ENCODE measurements at places on chromosomes 12 and 14. TPM values are rescaled to one million over a fixed set of nuclear protein-coding genes. Genes with fewer than 3 reads are reported as not detected.

- DNase-seq, result no peak
Observed at GRCh38 chr14:75634848-75635247, 25.8 kb downstream of the ERG28 start.

DNA sequence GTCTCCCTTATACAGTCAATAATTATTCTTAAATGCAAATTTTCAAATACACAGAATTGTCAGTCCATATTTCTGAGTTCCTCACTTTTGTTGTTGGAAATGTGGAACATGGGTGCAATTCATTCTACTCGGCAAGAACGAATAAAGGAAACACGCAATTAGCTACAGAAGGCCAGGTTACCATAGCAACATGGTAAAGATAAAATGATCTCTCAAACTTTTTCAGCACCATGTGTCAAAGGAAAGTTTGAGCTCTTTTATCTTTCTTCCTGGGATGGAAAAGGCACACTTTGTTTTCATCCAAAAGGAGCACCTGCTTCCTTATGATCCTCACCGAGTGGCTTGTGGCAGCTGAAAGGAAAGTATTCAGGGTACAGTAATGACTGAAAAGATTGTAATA is 595.0 kb downstream of the RPS29 start:
- no peak for DNase-seq

DNA sequence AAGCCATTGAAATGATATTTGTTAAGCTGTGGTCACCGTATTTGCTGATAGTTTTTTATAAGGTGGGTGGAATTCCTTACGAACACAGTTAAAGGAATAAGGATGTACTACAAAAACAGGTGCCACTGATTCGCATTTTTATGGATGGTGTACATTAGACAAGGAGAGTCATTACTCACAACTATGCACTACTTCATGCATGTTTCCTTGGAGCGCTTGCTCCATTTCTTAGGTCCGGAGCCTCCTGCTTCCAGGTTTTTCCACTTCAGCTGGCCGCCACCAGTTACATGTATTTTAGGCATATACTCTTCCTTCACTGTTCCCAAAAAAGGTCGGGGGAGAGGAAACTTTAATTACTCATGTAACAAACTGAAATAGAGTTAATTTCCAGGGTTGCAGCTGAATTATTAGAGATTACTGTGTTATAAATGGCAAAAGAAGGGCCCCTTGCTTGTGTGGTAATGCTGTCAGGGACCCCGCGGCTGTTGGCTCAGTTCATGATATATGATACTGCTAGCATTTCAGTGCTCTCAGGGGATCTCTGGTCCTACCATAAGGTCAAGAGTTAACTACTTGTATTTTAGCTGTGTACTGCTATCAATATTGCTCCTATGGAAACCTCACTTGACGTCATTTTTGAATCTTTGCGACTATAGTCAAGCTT is 454.7 kb downstream of the NPAS3 start:
- peak; percentile 67 for DNase-seq

GRCh38 chr14:77143071-77143470 is 1.5 kb upstream of the ZDHHC22 start:
- peak; percentile 38 for DNase-seq

- DNase-seq, result no peak
Observed at GRCh38 chr12:114442578-114442977, 36.6 kb upstream of the TBX5 start.

DNA sequence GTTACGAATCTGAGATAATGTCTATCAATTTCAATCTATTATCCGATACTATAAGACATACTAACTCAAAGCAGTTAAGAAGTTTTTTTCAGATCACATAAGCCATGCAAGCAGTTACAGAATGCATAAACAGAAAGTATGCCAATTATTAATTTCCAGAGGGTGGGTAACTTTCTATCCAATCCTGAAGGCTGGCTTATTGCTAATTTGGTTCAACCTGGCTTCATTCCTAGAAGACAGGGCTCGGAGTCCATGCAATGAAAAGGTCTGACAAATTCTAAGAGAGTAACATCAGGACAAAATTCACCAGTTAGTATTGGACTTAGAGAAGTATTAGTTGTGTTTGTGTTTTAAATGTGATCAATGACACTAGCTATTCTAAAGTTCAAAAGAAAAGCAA is 15.0 kb downstream of the FERMT2 start:
- no peak for DNase-seq

- DNase-seq, result peak; percentile 90
Observed at GRCh38 chr14:30559638-30560091, 707 bp downstream of the G2E3 start.

DNA sequence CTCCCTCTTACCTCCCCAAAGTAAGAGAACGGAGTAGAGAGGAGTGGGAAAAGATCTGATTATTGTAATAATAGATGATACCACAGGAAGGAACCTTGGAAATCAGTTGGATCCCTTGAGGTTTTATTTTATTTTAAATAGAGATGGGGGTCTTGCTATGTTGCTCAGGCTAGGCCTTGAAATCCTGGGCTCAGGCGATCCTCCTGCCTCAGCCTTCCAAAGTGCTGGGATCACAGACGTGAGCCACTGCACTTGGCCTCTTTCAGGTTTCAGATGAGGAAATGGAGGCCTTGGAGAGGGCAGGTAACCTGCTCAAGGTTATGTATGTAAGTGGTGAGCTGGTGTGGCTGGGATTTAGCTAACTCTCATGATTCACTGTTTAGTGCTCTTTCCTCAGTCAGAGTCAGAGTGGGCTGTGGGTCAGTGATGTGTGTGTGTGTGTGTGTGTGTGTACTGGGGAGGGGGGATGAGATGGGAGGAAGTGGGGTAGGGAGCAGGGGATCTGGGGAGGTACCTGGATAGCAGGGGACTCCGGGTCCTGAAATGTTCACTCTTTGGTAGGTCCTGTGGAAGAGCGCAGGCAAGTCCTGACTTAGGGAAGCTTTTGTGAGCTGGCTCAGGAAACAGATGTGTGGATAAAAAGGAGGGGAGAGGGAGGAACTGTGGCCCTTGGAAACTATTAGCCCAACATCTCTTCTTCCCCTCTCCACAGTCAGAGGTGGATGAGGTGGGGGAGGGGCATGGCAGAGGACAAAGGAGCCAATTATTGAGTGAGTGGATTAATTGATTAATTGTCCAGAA is 4.7 kb upstream of the CISTR start:
- no peak for DNase-seq

- DNase-seq, result no peak
Observed at GRCh38 chr12:101407049-101407435, 530 bp downstream of the ARL1 start.

- DNase-seq, result no peak
Observed at GRCh38 chr14:68956724-68957123, 22.4 kb downstream of the ACTN1 start.

DNA sequence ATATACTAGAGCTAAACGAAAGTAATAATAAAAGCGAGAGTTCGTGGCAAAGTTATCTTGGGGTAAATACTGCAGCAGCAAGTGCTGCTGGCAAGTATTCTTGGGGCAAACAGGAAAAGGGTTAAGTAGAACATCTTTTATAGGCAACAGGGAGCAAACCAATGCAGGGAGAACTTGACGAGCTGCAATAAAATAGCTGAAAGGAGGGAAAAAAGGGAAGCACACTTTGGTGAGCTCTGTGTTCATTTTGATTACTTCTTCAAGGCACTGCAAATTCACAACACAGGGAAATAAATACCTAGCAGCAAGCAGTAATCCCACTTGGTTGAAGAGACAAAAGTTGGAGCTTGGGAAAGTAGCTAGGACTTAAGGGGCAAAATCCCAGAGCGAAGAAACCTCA is 42.3 kb upstream of the TTC7B start:
- DNase-seq, result no peak

DNA sequence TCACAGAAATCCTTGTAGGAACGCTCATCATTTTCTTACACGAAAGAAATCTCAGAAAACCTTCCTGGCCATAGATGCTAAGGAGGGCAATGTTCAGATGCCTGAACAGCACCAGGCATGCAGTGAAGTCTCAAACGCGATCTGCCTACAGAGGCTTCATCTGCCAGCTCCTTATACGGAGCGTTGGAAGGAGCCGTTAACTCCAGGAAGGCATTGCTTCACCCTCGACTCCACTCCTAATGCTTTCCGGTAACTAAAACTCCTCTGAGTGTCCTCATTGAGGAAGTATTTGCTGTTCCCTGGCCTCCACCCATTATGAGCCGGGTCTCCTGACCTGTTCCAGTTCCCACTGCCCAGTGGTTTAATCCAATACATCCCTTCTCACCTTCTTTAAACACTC is 502.7 kb downstream of the BCL11B start:
- no peak for DNase-seq

DNA sequence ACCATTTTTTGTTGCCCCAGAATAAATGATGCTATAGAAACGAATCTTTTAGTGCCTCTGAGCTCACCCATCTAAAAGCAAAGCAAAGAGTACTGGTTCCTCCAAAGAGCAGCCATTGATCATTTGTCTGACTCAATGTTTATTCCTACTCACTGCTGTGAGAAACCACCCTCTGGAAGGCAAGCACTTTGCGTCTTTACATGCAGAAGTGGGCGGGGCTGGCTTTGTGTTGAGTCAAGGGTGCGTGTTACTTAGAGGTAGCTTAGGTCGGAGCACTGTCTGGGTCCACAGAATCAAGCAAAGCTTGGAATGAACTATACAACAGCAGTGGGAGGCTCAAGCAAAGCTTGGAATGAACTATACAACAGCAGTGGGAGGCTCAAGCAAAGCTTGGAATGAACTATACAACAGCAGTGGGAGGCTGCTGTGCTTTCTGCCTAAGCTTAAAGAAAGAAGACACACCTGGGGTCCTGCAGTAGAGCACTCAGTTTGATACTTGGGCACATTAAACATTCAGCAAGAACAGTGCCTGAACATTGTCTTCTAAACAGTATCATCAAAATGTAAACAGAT is 77.2 kb upstream of the PRICKLE1 start:
- DNase-seq, result no peak

GRCh38 chr14:32254952-32255679 is 52.0 kb upstream of the RNU6-8 start:
- DNase-seq, result peak; percentile 87

- DNase-seq, result no peak
Observed at GRCh38 chr14:103290961-103291360, 43.1 kb upstream of the EIF5 start.

DNA sequence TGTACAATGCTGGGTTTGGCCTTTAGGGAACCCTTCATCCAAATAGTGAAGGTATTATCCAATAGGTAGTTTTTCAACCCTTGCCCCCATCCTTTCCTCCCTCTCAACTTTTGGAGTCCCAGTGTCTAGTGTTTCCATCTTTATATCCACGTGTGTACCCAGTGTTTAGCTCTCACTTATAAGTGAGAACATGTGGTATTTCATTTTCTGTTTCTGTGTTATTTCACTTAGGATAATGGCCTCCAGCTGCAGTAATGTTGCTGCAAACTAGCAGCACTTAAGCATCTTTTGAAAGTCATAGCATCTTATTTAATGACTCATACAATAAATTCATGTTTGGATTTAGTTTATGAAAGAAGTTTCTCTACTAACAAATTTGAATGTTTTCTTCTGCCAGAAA is 442.5 kb downstream of the NELL2 start:
- no peak for DNase-seq

DNA sequence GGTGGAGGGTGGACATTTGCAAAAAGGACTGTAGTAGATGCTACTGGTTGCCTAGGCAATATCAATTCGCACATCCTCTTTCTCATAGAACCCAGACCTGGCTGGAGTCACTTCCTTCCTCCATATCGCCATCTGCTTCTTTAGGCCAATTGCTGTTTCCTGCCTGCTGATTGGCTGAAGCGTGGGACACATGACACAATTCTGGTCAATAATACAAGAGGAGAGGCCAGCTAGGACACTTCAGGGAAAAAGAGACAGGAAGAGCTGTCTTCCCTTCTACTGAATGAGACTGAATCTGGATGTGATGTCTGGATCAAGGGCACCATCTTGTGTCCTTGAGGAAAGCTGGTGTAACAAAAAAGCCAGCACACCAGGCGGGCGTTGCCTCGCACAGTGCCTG is 53.8 kb downstream of the TRPV4 start:
- peak; percentile 30 for DNase-seq

- no peak for DNase-seq
Observed at GRCh38 chr14:20846560-20846959, 43.9 kb upstream of the RNASE1 start.

DNA sequence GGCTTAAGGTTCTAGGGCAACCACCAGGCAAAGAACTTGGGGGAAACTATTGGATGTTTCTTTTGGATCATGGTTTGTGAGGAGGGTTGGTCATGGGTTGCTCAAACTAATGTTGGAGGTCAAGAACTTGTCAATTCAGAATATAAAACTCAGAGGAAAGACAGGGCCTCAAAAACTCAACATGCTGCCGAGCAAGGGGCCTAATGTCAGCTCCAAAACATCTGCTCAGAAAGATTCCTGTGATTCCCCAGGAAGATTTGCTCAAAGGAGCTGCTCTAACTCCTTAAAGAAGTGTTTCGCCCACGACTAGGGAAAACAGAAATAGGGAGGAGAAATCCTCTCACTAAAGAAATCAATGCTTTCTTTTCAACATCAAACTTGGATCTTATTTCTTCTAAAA is 3.7 kb upstream of the IGF1 start:
- no peak for DNase-seq

DNA sequence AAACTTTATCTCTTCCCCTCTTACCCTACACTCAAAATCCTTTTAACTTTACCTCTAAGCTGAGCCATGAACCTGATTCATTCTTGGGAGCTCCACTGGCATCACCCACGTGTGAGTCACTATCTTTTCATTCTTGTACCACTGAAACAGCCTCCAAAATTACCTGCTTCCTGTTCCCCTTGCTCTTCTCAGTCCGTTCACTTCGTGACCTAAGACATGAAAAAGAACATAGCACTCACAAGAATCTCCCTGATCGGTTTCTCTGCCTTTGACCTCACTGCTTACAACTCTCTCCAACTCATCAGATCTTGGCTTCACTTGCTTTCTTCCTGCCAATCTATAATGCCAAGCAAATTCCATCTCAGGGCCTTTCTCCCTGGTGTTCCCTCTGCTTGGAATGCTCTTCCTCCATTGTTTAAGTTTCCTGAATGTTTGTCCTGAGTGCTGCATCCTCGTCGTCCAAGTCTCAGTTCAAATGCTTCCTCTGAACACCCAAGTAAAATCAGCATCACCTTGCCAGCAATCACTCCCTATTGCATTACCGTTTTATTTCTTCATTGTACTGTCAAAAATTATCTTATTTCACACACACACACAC is 9.2 kb downstream of the GLIPR1 start:
- DNase-seq, result no peak

GRCh38 chr14:24606297-24606696 is 3.2 kb downstream of the GZMH start:
- no peak for DNase-seq

- DNase-seq, result no peak
Observed at GRCh38 chr12:107605293-107605692, 80.3 kb upstream of the PWP1 start.

Gene GALNT9
- 0.08 TPM for total RNA-seq

Gene RASSF8
- total RNA-seq, result 24.5 TPM

Gene CCDC198
- 0.25 TPM for total RNA-seq

Gene PTPRR
- 0.94 TPM for total RNA-seq

Gene INHBC
- 0.28 TPM for total RNA-seq

Gene CPNE6
- not detected for total RNA-seq

Gene TRAFD1
- total RNA-seq, result 23.5 TPM

Gene GALNT4
- 4.5 TPM for total RNA-seq

Gene PPP1R36
- 0.24 TPM for total RNA-seq

Gene RPS6KA5
- total RNA-seq, result 9.7 TPM

Gene AQP5
- total RNA-seq, result not detected

Gene FAM181A
- not detected for total RNA-seq
